ENCODE measurements at places on chromosomes 1 and 21. TPM values are rescaled to one million over a fixed set of nuclear protein-coding genes. Genes with fewer than 3 reads are reported as not detected.

Gene TOR3A
- 9.6 TPM for total RNA-seq

Gene KCNK2
- total RNA-seq = 0.08 TPM

Gene ALDH4A1
- total RNA-seq = 35.9 TPM

Gene RBM11
- 0.30 TPM for total RNA-seq

GRCh38 chr1:6923416-6923815, 138.2 kb downstream of the CAMTA1 start:
- no peak for DNase-seq

GRCh38 chr1:203475012-203475981, at the start of gene PRELP:
Gene PRELP (plus strand): TSS chr1:203475806. CDS start chr1:203483185, 7,379 bp downstream.
- DNase-seq = peak; percentile 42

Gene NMNAT1
- 22.2 TPM for total RNA-seq

Gene ACOT11
- total RNA-seq = 64.8 TPM

DNA sequence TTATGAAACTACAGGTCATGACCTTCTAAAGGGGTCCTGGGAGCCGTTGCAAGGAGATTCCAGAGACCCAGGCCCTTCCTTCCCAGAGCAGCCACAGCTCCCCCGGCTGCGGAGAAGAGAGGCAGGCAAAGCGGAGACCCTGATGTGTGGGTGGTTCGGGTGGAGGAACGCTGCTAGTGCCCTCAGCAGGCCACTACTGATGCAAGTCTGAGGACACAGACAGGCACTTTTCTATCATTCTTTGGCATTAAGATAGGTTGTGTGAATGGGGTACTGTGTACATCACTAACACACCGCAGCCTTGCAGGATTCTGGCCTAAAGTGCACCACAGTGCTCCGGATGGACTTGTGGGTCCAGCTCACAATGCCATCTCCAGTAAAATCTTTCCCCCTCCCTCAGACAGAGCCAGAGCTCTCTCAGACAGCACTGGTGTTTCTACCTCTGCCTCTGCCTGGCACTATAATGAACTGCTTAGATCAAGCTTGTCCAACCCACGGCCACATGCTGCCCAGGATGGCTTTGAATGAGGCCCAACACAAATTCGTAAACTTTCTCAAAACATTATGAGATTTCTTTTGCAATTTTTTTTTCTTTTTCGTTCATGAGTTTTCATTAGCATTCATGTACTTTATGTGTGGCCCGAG, 121.4 kb downstream of the TGFBR3 start:
- no peak for DNase-seq

DNA sequence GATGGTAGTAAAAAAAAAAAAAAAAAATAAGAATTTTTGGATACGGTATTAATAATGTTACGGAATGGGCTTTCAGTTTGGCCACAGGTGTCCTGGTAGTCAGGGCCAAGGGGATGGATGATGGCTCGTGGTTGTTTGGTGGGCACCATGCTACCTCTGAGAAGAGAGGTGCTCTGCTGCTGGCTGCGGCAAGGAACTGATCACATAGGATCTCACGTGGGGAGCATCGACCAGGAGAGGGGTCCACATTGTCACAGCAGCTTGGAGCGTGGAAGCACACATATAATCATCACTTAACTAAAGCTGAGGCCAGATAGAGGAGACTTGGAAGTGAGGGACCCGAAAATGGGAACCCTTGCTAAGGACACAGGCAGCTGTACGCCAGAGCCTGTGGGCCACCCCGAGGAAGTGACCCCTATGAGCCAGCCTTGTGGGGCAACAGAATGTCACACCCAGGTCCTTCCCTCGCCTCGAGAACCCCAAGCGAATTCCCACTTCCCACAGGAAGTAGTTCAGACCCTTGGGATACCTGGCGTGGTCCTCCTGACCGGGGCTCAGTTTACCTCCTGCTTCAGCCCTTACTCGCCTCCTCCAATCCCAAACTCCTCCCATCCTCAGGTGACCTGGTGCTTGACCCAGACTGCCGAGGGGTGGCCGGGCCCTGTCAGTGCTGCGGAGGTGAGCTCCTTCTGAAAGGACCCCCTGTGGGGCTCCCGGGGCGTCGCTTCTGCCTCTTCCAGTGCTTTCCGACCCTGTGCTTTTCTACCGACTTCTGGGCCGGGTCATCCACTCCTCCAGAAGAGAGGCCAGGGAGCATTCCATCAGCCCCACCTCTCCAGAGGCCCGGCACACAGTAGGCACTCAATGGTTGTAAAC, 222.0 kb downstream of the CAMTA1 start:
- no peak for DNase-seq

DNA sequence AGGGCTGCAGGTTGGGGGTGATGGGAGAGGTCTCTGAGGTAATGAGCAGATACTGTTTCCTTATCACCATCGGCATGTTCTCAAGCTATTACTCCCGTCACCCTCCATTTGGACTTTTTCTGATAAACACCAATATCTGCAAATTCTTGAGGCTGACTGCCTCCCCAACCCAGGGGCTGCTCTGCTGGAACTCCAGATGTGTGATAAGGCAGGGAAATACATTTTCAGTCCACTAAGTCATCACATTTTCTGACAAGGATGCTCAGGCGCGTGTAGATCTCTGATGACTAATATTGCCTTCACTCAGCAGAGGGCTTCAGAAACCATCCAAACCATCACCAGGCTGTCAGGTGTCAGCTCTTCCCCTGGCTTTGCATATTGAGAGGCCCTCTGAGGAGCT, 215.0 kb upstream of the POU3F1 start:
- no peak for DNase-seq

GRCh38 chr1:153968408-153968807, 706 bp downstream of the CREB3L4 start:
- no peak for DNase-seq

- no peak for DNase-seq
Measured at GRCh38 chr21:40056031-40056430, 188.8 kb downstream of the PCP4 start.

- DNase-seq = no peak
Measured at GRCh38 chr21:36236052-36236730, 79.6 kb downstream of the DOP1B start.

Gene HRNR
- total RNA-seq = not detected

Gene TBX15
- total RNA-seq = 0.63 TPM

- DNase-seq = no peak
Measured at GRCh38 chr1:203166192-203166940, 9.3 kb downstream of the MYBPH start.

- no peak for DNase-seq
Measured at GRCh38 chr1:193181536-193181935, 4.9 kb downstream of the B3GALT2 start.

GRCh38 chr21:31660259-31660565, 719 bp downstream of the SOD1 start:
- DNase-seq = no peak

- DNase-seq = peak; percentile 4
Measured at GRCh38 chr21:43274946-43275310, 106.1 kb downstream of the CRYAA start.

Gene CYP4A22
- total RNA-seq = not detected

GRCh38 chr1:181658581-181658980, 175.3 kb downstream of the CACNA1E start:
- DNase-seq = no peak

- DNase-seq = no peak
Measured at GRCh38 chr1:117020526-117021156, 19.1 kb downstream of the CD101 start.

- no peak for DNase-seq
Measured at GRCh38 chr1:157781048-157781447, 4.1 kb upstream of the FCRL2 start.

DNA sequence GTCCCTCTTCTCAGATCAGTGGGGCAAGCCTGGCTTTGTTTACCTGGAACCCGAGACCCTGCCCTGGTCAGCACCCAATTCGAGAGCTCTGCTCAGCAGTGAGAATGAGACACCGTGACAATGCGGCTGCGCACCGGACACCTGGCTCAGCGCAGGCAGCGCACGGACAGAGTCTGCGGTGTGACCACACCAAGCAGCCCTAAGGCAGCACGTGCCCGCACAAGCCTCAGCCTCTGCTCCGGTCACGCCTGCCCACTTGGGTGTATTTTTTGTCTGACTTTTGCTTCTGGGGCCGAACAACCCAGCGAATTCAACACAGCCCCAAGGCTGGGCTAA, 4.7 kb downstream of the KRTAP10-8 start:
- DNase-seq = no peak

DNA sequence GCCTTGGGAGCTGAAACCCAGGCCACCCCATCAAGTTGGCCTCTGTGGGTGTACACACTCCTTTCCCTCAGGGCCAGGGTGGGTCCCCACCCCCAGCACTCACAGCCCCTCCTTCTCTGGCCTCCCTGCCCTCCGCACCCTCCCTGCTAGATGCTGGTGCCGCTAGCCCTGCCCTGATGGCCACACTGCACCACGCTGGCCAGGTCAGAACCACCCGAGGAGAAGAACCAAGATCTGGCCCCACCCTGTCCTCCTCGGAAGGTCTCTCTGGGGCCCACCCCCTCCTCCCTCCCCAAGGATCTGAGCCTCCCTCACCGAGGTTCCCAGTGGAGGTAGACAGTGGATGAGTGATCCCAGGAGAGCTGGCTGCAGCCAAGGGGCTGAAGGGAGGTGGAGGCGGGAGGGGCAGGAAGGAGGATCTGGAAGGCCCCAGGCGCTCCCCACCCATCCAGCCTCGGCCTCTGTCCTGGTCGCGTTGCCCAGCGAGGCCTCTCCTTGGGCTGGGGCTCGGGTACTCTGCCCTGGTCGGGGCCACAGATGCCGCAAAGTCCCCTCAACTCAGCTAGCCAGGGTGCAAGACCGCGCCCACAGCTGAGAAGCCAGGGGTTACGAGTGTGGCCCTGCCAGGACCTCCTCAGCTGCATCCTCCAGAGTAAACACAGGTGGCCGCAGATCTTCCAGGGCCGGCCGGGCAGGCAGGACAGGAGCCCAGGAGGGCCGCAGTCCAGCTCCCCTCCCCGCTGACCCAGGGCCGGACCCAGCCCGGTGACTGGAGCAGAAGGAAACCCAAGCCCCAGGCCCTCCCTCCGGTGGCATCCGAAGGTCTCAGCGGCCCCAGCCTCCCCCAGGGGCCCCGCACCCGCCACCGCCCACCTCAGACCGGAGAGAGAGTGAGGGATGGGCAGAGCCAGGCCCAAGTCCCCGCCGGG, 5.2 kb downstream of the B3GALT6 start:
- DNase-seq = no peak

DNA sequence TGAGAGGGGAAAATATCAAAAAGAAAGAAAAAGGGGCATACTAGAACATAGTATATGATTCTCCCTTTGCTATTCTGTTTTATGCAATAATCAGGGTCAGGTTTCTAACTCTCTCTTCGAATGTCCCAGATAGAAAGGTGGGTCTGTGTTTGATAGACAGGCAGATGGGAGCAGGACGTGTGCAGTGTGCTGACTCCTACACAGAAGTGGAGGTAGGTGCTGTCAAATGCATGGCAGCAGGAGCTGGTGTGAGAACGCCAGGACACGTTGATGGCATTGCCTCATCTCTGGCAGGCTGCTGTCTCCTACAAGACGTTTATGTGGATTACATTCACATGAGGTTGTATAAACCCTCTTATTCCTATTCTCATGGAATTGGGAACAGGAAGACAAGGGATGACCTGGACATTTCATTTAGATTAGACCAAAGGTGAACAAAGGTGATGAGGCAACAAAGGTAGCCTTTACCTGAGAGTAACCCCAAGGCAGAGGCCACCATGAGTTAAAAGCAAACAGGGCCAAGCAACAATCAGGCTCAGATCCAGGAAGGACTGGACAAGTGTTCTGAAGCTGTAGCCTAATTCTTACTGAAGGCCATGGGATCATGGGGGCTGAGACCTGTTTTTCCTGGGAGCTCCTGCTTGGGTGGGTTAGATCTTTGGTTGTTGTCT, 37.8 kb downstream of the KCNK1 start:
- no peak for DNase-seq

DNA sequence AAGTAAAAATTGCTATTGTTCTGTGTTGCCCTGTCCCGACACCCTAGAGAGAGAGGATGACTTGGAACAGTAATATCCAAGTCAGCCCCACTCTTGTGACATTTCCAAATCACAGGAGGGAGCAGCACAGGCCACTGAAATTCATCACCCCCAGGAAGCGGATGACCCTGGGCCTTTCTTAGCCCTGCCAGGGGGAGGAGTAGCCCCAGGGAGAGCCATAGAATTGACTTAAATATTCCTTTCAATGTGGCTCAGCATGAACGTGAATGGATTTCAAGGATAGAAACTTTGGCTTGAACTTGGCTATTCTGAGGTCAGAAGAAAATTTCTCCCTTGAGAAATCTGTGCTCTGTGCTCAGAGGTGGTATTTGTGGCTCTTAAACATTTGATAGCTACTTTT, 80.6 kb downstream of the CENPF start:
- no peak for DNase-seq

GRCh38 chr1:210607361-210607760, 278.7 kb downstream of the HHAT start:
- DNase-seq = no peak

- no peak for DNase-seq
Measured at GRCh38 chr1:200265104-200265503, 144.7 kb downstream of the ZNF281 start.

- no peak for DNase-seq
Measured at GRCh38 chr1:108862698-108863477, 6.0 kb upstream of the AKNAD1 start.

Gene TESK2
- total RNA-seq = 1.4 TPM

GRCh38 chr1:32470431-32470830, 5.6 kb downstream of the ZBTB8B start:
- no peak for DNase-seq

Gene CRYAA
- not detected for total RNA-seq

DNA sequence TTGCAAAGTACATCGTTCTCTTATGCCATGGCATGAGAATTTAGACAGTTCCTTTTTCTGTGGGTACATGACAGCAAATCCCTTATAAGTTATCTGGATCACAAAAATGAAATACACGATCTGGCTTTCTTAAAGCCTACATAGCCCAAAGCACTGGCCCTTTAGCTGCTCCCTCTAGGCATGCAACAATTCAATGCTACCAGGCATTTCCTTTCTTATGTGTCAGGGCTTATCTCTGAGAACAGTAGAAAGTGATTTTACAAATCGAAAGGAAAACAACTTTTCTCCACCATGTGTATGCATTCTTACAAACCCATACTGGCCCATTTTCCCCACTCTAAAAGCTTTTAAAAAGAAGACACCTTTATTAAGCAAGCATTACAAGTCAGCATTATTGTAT, 139.7 kb downstream of the GRIK1 start:
- no peak for DNase-seq

Gene ZNF644
- 23.3 TPM for total RNA-seq

DNA sequence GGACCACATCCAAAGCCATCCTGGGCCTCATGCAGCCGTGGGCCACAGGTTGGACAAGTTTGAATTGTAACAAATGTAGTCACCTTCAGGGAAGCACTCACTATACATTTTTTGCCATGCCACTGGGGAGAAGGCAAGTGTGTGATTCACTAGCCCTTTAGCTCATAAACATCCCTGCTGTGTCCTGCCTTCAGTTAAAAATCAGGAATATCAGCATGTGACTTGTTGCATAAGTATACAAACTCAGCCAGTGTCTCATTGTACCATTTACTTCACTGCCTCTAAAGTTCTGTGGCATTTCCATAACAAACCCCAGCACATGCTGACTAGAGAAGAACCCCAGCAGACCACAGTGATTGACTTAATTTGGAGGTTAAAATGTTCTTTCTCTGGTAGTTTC, 142.0 kb upstream of the C1orf105 start:
- DNase-seq = no peak

Gene HENMT1
- 1.4 TPM for total RNA-seq

Gene NBPF6
- total RNA-seq = not detected
